ENCODE measurements at places on chromosomes 1 and 21.

DNA sequence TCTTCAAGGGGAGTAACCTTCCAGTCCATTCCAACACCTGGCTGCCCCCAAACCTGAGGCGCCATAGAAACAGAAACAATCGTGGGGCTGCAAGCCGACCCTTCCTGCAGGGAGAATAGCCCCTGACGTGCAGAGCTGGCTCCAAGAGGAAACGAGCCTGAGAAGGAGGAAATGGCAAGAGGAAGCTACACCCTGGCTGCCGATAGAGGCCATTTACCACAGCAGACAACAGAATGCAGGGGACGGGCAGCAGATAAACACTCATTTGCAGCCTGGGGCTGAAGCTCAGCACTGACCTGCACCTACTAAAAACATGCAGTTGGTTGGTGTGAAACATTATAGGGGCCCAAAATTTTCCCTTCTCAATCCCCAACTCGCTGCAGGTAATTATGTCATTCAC is 8.7 kb upstream of the TDRD10 start:
- DNase-seq: no peak

- DNase-seq: no peak
Observed at GRCh38 chr1:19356266-19356665, 44.1 kb downstream of the SLC66A1 start.

GRCh38 chr21:24897883-24898282 is 709.4 kb downstream of the MRPL39 start:
- no peak for DNase-seq

- no peak for DNase-seq
Observed at GRCh38 chr1:99236756-99237155, 27.5 kb upstream of the PLPPR4 start.

DNA sequence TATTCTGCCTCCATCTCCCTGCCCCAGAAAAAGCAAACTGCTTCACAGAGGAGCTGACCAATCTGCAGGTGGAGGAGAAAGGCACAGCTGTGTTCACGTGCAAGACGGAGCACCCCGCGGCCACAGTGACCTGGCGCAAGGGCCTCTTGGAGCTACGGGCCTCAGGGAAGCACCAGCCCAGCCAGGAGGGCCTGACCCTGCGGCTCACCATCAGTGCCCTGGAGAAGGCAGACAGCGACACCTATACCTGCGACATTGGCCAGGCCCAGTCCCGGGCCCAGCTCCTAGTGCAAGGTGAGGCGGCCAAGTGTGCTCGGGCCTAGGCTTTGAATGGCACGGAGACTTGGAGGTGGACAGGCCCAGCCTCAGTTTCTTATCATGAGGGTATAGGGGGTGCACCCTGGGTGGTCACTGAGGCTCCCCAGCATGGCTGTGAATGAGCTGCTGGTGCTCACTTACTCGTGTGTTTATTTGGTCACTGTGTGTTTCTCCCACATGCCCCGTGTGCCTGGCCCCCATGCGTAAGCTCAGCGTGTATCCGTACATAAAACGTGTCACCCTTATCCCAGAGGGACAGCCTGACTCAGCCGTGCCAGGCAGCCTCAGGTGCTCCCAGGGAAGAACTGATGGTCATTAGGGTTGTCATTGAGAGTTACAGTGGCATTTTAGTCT is 75.8 kb downstream of the OBSCN start:
- DNase-seq: no peak

- DNase-seq: no peak
Observed at GRCh38 chr1:26702680-26703038, 6.8 kb downstream of the ARID1A start.

DNA sequence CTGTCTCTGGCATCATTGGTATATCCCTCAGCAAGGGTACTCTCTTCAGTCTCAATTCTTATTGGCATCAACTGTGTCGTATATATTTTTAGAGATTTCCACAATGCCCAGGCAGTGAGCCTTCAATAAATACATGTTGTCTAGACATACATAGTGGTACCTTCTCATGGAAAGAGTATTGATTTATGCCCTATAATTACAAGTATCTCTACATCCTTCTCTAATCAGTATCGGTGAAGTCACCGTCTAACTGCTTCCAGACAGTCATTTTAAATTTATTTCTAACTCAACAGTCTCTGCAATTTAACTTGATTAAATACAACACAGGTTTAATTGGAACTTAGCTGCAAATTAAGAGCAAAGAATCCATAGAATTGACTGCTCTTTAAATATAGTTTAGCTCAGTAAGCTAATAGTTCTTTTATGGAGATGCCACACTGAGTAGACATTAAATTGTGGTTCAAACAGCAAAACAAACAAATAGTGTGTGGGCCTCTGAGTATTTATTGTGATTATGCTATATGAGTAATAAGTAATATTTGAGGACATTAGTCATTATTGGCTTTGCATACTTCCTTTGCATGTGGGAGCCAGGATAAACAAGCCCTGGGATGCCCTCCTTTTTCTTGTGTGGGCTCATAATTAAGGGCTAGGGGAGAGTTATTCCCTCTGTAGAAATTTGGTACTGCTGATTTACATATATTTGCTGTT is 126.9 kb upstream of the DUSP10 start:
- no peak for DNase-seq

DNA sequence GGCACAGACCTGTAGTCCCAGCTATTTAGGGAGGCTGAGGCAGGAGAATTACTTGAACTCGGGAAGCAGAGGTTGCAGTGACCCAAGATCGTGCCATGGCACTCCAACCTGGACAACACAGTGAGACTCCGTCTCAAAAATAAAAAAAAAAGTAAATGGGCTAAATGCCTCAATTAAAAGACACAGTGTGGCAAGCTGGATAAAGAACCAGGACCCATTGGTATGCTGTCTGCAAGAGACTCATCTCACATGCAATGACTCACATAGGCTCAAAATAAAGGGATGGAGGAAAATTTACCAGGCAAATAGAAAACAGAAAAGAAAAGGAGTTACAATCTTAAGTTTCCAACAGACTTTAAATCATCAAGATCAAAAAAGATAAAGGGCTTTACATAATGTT is 40.3 kb downstream of the ACBD6 start:
- DNase-seq: no peak

- DNase-seq: no peak
Observed at GRCh38 chr21:44449473-44450363, 5.6 kb upstream of the LRRC3 start.

GRCh38 chr1:112702420-112703261 is 4.3 kb downstream of the RHOC start:
- no peak for DNase-seq

GRCh38 chr1:106621853-106622252 is 434.6 kb upstream of the PRMT6 start:
- DNase-seq: no peak

DNA sequence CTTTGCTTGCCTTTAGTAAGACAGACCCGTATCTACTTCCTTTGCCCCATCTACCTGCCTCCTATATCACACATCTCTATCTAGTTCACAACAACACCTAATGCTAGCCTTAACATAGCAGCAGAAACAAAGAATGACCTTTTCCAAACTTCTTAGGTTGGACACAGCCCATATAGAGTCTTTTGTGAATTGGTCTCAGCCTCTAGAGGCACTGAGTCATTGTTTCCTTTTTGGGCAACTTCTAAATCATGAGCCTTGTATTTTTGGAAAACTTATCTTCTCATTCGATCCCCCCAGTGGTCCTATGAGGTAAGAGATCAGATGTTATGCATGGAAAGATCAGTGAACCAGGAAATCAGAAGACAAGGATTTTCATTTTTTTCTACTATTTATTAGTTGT is 679.4 kb upstream of the USP24 start:
- no peak for DNase-seq

DNA sequence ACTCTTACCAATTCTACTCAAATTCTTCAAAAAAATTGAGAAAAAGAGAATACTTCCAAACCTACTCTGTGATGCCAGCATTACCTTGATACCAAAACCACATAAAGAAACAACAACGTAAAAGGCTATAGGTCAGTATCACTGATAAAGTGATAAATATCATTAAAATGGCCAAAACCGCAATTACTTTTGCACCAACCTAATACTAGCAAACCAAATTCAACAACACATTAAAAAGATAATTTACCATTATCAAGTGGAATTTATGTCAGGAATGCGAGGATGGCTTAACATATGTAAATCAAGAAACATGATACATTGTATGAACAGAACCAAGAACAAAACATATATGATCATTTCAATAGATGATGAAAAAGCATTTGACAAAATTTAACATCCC is 7.0 kb downstream of the SPAG17 start:
- no peak for DNase-seq

GRCh38 chr1:101131239-101131843 is 105.5 kb upstream of the S1PR1 start:
- DNase-seq: no peak

DNA sequence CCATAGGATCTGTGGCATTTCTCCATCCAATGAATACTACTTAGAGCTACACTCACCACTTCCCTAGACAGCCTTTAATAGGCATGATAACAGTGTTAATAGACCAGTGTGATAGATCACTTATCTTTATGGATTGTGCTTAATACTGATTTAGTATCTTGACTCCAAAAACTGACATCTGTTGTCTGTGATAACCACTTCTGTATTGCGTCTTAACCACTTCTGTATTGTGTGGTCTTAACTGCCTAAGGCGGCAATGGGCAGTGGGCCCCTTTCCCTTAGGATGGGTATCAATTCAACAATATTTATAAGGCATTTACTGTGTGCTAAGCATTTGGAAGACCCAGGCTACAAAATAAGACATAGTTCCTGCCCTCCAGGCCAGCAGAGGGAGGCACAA is 32.0 kb upstream of the RCAN3 start:
- DNase-seq: no peak

- no peak for DNase-seq
Observed at GRCh38 chr1:212291505-212292134, 6.4 kb downstream of the PPP2R5A start.

GRCh38 chr21:42258885-42259407 is 40.0 kb downstream of the ABCG1 start:
- DNase-seq: no peak

Measured in stimulated activated CD8-positive, alpha-beta memory T cell treated with anti-CD3 and anti-CD28 coated beads, Interleukin-7, amount 100 ng/mL, for 4 hours (primary cell).